ENCODE measurements at places on chromosomes 4 and X.

- DNase-seq, result peak; percentile 80
Measured at GRCh38 chr4:38574559-38575333, 89.3 kb upstream of the KLF3 start.

DNA sequence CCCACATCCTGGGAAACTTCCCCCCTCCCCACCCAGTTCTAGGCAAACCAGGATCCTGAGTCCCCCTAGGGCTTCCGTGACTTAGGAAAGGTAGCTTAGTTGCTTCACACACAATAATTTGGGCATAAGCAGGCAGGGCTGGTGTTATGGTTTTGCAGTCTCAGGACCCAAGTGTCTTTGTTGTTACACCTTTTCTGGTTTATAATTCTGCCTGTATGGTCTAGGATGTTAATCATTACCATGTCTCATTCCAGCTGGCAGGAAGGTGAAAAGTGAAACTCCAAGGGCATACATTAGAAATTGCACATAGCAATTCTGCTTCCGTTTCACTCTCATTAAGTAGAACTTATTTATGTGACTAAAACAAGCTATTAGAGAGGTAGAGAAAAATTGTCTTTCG, 16.8 kb downstream of the UGT8 start:
- DNase-seq, result no peak

GRCh38 chr4:36168127-36168878, 76.0 kb downstream of the ARAP2 start:
- no peak for DNase-seq

- DNase-seq, result no peak
Measured at GRCh38 chr4:180925805-180926204, 1317.4 kb upstream of the TENM3 start.

DNA sequence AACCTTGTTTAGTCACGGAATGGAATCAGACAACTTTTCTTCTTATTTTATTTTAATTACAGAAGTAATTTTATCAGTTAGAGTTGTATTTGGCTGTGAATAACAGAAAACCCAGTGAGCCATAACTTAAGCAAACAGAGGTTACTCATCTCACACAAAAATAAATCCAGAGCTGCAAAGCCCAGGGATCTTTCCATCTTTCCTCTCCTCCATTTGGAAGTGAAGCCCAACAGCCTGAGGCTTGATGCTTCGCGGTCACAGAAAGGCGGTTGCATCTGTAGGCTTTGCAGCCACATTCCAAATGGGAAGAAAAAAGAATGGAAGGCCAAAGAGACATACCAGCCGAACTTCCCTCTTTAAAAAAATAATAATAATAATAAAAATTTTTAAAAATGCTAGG, 22.6 kb downstream of the CHRNA9 start:
- DNase-seq, result no peak

DNA sequence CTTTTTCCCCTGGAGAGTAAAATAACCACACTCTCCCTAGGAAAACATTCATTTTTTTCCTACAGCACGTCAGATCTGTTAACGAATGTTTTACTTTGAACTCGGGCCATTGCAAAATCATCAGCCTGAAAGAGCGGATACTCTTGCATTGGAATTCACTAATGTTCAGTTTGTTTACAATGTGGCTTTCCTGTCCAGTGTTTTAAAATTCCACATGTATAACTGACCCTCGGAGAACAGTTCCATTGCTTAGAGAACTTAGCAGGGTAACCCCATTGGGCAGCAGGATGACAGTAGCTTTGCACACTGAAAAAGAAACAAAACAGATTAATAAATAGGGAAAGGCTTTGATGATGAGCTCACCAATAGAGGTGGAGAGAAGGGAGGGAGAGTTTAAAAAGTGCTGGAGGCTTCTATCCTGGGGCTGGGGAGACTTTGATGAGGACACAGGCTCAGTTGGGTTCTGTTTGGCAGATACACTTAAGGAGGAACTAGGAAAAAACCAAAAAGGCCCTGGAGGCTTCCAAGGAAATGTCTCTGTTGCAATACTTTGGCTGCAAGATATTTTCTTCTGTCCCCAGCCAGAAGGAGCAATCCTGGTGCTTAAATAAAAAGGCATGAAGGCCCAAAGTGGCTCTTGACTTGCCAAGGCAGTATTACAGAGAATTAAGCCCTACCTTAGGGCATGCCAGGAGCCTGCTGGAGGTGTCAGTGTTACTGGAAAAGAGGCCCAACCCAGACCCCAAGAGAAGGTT, 143.1 kb downstream of the ARSF start:
- no peak for DNase-seq

- DNase-seq, result no peak
Measured at GRCh38 chrX:138485767-138486166, 225.8 kb downstream of the FGF13 start.

DNA sequence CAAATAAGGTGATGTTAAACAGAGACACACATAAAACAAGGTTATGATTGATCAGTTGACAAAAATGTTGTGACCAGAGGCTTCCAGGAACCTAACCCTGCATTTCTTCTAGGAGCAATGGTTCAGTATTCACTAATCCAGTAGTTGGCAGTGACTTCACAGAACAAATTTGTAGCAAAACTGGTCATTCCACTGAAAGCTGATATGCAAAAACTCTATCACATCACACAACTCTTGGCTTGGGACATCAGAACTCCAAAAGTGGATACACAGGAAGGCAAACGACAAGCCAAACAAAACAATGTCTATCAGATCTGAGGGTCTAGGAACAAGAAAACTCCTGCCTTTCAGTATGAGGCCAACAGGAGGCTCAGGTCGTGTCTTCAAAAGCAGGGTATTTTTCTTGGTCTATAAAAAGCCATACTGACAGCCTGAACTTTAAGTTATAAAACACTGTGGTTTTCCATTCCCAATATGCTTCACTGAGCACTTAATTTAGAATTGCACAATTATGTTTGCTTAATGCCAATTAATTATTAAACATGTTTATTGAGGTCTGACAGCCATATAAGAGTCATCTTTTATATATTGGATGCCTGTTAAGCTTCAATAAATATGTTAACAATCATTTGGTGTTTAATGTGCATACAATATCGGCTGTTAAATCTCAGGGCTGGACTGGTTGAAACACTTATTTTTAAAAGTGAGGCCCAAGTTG, 45.6 kb downstream of the SOD3 start:
- DNase-seq, result no peak

GRCh38 chr4:7383266-7383665, 51.5 kb downstream of the PSAPL1 start:
- DNase-seq, result peak; percentile 91

DNA sequence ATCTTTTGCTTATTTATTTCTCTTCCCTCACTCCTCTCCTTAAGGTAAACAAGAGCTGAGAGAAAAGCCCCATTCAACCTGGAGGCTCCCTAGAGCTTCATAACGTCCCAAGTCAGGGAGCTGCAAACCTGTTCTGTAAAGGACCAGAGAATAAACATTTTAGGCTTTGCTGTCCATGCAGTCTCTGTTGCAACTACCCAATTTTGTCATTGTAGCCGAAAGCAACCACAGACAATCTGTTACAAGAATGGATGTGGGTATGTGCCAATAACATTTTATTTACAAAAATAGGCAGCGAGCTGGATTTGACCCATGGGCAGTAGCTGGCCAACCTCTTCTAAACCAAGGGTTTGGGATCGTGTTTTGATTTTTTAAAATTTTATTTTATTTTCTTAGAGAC, 71.3 kb upstream of the TBL1X start:
- no peak for DNase-seq

- DNase-seq, result no peak
Measured at GRCh38 chr4:110149089-110149488, 49.3 kb downstream of the ELOVL6 start.

DNA sequence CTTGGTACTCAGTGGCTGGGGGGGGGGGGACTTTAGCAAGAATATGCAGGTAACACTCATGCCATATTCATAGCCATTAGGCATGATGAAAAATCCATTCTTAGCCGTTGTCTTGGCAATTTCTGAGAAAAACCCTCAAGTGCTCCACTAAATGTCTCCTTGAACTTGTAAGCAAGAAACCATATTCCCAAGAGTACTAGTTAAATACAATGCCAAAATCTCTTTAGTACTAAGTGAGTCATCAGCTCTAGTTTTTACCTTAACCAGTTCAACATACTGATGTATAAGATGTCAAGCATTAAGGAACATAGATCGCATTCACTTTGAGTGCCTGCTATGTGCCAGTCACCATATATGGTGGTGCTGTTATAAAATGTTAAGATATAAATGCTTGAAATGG, 27.5 kb downstream of the UBE2D3 start:
- DNase-seq, result no peak

- DNase-seq, result no peak
Measured at GRCh38 chr4:4726051-4726450, 133.4 kb upstream of the MSX1 start.

DNA sequence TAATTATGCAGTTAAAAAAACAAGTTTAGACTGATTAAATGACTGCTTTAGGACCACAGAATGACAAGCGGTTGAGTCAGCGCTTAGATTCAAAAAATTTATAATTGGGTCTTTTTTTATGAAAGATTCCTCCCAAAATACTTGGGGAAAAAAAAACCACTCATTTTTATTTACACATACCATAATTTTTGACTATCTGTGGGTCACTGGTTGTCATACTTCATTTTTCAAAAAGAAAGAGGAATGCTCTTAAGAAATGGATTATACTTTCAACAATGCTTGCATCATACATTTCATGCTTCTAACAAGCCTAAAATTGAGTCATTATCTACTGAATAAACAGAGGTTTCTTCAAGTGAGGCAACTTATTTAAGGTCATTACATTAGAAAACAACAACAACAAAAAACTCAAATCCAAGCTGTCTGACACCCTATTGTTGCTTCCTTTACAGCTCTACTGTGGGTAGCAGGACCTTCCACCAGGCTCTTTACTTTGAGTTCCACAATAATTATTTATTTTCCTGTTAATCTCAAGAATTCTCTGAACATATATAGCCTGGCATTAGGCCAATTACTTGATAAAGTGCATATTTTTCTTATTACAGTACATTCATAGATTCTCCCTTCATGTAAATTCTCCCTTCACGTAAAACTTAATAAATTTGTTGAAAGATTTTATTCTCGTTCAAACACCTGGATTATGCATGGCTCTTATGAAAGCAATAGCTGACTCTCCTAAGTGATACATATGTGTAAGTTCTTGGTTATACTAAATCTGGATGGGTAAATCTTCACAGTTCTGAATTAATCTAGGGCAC, 445.5 kb downstream of the PCDH10 start:
- no peak for DNase-seq

- no peak for DNase-seq
Measured at GRCh38 chr4:186844059-186844681, 120.5 kb upstream of the FAT1 start.

- DNase-seq, result no peak
Measured at GRCh38 chr4:8582016-8582415, 1.8 kb downstream of the GPR78 start.

- peak; percentile 77 for DNase-seq
Measured at GRCh38 chr4:53921856-53922255, 142.5 kb downstream of the CHIC2 start.

DNA sequence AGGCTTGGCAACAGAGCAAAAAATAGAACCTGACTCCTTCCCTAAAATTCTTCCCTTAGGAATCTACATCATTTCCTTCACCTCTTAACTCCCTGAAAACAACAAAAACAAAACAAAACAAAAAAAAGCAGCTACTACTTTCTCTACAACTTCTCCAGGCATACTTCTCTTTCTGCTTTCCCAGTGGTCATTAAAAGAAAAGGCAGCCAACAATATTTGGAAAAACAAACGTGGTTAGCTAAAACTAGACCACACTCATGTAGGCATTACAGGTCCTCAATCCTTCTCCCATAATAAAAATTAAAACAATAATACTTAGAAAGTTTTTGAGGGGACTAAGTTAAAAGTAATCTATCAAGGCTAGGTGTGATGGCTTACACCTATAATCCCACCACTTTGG, 29.0 kb upstream of the SMIM14 start:
- no peak for DNase-seq

DNA sequence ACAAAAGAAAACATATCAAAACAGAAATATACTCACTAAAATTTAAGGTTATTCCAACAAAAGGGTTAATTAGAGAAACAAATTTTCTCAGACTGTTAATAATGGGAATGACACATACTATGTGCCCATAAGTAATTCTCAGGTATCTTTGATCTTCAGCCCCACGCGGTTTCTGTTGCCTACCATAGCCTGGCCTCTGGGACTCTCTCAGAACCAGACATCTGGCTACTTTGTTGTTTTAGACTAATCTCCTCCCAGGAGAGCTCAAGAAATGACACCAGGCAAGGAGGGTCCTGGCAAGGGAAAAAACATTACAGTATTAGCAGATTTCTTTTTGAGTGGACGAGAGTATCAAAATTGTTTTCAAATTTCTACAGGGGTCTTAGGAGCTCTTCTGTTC, 43.7 kb downstream of the SLC10A7 start:
- peak; percentile 85 for DNase-seq

- no peak for DNase-seq
Measured at GRCh38 chr4:38696697-38697096, 32.7 kb downstream of the KLF3 start.

GRCh38 chrX:8927066-8927635, 106.8 kb downstream of the FAM9B start:
- no peak for DNase-seq

- DNase-seq, result no peak
Measured at GRCh38 chr4:74322301-74322700, 14.0 kb downstream of the EPGN start.

DNA sequence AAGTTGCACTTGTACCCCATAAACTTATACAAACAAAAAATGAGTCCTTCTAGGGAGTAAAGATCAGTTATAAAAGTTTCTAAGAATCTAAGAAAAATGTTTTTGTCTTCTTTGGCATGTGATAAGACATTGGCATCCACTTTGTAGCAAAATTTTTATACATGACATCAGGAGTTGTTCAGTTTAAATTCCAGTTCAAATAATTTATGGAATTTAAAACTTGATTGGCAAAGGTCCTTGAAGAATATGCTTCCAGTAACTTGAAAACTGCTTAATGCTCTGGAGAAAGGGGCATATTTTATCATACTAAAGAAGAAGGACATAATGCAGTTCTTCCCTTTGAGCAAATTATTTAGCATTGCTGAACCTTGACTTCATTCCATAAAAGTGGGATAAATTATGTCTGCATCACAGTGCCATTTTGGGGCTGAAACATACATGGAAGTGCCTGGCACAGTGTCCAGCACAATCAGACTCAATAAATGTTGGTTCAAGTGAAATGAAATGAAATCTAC, 163.3 kb upstream of the IL15 start:
- DNase-seq, result no peak

GRCh38 chr4:99252746-99253145, 33.7 kb upstream of the ADH6 start:
- no peak for DNase-seq

DNA sequence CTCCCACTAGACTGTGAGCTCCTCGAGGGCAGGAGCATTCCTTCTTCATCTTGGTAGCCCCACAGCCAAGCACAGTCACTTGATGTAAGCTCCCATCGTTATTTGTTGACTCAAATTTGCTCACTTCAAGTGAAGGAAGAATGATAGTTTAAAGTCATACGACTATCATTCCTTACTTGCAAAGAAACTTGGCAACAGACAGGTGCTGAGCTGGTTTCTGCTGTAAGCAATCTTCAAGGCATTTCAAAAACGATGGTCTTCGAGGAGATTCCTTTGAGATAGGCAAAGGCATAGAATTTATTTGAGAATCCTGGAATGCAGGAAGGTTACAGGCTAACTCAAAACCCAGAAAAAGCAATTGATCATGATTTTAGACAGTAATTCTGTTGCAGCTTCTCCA, 64.8 kb downstream of the QDPR start:
- DNase-seq, result no peak
